ENCODE measurements at places on chromosomes 7 and 10.

DNA sequence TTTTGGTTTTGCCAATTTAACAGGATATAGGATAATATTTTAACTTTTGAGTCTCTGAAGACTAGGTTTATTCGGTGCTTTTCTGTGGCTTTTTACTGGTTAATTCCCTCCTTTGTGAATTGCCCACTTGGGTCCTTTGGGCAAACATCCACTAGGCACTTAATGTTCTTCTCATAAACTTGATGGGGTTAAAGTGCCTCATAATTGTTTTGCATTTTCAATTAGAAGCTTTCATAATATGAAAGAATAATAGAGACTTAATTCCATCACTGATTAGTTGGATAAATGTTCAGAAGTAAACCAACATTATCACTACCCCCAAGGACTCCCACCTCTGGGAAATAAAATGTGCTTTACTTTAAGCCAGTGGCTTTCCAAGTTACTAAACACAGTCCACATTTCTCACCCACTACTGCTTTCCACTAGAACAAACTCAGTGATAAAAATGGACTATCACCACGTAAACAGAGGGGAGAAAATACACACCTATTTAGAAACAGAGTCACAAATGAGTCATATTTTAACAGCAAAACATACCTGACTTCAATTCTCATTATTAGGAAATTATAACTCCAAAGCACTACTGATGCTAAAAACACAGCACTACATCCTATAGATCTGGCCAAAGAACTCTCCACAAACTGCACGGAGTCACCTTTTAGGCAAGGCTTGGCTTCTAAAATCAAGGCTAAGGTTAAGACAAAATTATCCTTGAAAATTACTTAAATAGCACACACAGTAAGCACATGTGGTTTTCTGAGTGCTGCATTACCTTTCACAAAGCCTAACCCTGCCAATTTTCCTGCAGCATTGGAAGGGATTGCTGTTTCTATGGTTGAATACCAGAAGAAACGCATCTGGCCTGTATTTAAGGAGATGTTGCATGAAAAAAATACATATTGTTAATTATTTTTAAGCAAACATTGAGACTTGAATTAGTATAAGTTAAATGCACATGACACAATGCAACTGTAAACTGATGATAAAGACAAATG is 41.2 kb downstream of the PARD3 start:
- DNase-seq, result no peak

DNA sequence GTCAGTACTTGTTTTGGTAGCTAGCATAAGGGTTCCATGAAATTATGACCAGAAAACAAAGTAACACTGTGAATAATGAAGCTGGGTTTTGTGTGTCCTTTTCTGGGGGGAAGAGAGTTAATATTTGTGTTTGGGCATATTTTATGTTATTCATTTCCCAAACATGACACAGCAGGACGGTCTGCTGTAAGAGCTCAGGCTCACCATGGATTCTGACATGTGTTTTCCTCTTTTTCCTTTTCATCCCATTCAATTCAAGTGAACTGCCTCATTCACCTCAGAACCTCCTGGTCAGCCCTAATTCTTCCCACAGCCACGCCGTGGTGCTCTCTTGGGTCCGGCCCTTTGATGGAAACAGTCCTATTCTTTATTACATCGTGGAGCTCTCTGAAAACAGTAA is 685.9 kb downstream of the SDK1 start:
- DNase-seq, result no peak

DNA sequence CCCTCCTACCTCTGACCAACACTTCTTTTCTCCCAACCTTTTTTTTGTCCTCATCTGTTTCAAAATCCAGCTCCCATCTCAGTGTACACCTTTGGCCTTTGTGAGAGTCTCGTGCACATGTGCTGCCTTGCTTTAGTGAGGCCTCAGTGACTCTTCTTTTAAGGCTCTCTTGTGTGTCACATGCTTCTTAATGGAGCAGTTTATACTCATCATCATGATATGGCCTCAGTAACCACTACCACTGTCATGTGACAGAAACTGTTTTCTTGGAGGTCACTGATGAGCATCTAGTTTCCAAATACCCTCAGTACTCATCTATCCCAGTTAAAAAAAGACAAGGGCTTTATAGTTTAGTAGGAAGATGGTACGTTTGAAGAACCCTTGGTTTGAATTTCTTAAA is 8.1 kb upstream of the ARHGAP22 start:
- no peak for DNase-seq

- DNase-seq, result no peak
These were observed 47.4 kb upstream of the SLC29A3 start for GRCh38 chr10:71271662-71272055.

DNA sequence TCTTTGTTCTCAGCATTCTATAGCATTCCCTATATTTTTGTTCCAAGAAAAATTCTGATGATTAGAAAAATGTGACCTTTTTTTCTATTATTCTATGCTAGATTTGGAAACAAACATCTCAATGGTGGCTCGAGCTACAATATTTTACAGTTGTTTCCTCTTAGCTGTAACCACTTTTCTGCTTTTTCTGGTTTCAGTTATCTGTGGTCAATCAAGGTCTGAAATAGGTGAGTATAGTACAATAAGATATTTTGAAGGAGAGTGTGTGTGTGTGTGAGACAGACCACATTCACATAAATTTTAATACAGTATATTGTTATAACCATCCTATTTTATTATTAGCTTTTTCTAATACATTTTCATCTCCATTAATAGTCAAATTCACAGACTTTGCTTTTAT is 564.5 kb upstream of the GHITM start:
- no peak for DNase-seq

DNA sequence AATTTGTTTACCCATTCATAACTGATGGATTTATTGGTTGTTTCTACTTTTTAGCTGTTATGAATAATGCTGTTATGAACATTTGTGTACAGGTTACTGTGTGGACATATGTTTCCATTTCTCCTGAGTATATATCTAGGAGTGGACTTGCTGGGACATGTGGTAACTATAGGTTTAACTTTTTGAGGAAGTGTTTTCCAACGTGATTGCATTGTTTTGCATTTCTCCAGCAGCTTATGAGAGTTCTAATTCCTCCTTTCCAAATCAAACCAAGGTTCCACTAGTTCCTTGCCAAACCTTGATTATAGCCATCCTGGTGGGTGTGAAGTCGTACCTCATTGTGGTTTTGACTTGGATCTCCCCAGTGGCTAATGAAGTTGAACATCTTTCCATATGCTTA is 2.6 kb upstream of the PRF1 start:
- no peak for DNase-seq

DNA sequence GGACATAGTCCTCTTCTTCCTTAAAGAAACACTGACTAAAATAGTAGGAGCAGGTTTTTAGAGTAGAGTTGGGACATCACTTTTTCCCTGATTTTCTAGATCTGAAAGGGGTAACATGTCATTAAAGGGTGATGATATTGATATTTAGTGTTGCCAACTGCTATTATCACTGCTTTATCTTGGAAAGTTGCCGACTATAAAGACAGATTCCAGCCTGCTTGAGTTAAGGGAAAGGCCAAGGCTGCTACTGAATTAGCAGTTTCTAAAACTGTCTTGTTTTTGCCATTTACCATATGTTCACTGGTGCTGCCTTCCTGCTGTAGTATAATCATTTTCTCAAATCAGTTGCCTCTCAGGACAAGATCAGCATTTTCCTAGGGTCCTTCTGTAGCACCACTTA is 29.7 kb downstream of the AP3M1 start:
- no peak for DNase-seq

GRCh38 chr7:142188846-142189245 is 69.0 kb downstream of the PRSS58 start:
- no peak for DNase-seq

GRCh38 chr10:48531486-48531885 is 73.4 kb downstream of the ARHGAP22 start:
- no peak for DNase-seq
